ENCODE measurements at places on chromosomes 1 and 21.
A peak's percentile ranks its signal among the peaks of the same experiment; 100 is the strongest.

GRCh38 chr1:235995511-235995910 is 69.4 kb downstream of the NID1 start:
- no peak for DNase-seq

DNA sequence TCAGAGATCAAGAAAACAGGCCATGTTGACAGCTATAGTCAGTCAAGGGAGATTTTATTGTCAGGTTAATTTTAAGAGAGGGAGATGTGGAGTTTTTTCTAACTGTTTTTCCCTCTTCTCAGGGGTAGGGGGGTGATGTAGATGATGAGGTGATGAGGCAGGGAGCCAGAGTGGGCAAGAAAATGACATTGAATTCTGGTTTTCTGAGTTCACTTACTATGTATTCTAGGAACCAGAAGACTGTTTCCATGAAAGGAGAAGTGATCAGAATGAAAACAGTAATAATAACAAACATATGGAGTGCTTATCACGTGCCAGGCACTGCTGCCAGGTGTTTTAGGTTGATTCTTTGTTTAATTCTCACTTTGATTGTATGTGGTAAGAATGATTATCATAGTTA is 40.2 kb downstream of the CASQ2 start:
- DNase-seq: no peak

GRCh38 chr1:226009650-226010044 is 10.5 kb upstream of the SDE2 start:
- no peak for DNase-seq

- peak; percentile 36 for DNase-seq
Measured at GRCh38 chr1:182990413-182991144, 32.6 kb upstream of the LAMC1 start.

- peak; percentile 74 for DNase-seq
Measured at GRCh38 chr1:18950401-18951026, 6.0 kb downstream of the IFFO2 start.

DNA sequence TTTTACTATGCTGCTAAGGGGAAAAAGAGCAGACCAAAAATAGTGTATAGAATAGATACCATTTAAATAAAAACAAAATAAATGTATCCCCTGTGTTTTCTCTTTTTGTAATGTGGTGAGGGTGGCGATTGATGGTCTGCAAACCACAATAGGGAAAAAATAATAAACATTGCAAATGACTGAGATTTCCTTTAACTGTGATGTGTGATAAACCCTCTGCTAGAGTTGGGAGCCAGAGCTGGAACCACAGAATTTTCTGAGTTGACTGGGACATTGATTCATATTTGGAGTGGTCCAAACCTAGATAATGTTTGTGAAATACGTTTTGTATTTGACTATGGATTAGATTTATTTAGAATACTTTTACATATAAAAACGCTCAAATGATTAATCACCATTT is 70.6 kb upstream of the PTGFR start:
- DNase-seq: no peak

DNA sequence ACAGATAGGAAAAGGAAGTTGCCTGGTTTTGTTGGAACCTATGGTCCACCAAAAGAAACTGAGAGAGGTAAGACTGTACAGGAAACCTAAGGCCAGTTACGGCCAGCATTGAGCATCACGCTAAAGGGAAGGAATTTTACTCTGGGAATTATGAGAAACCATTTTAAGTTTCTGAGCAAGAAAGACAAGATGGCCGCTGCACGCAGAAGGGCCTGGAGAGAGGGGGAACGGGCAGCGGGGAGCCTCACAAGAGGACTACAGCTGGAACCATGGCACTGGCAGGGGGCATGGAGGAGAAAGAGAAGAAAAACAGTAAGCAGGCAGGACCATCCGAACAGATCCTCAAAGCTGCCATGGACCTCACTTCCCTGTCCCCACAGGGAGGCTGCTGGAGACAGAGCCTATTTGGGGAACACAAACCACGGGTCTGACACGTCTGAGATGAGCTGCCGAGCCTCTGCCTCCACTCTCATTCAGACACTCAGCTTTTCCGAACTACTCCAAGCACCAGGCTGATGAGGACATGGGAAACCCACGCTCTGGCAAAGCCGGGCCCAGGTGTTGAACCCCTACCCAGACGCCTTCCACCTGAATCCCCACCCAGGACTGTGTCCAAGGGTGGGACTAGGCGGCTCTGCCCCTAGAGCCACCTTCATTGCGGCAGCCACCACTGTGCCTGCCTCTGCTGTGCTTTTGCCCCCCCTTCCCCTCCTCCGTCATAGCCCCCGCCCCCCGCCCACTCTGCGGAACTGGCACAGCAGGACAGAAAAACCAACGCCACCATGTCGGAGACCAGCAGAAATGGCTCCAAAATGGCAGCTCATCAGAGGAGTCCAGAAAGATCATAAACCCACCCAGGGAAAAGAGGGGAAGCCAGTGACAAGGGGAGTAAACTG is 69.0 kb downstream of the CD46 start:
- no peak for DNase-seq

- no peak for DNase-seq
Measured at GRCh38 chr1:153536671-153537375, 1.0 kb upstream of the S100A6 start.

DNA sequence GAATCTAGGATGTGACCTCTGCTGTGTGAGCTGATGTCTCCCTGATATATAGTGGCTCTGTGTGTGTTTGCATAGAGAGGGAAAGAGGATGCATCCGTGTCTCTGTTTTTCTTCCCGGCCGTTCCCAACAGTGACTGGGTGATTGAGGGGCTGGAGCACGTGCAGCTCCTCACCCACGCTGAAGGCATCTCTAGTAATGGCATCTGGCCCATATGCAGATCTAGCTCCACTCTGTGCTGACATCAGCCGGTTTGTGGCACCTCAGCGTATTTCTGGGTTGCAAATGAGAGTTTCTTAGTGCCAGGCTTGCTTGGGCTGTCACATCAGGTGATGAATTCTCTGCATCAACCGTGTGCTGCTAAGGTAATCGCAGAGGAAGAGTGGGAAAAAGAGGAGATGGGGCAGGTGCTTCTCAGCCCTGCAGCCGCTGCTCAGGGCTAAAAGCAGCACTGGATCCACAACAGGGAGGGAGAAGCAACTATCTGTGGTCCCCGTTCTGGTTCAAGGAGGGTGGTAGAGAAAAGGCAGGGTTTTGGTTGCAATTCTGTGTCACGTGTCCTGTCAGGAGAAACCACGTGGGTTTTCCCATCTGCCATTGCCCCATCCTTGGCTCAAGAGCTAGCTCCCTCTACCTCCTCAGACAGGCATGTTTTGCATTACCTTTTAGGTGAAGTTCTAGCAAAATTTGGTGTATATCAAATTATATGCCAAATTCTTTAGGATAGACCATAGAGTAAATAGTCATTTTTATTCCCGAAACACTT is 282.9 kb downstream of the PBX1 start:
- no peak for DNase-seq

DNA sequence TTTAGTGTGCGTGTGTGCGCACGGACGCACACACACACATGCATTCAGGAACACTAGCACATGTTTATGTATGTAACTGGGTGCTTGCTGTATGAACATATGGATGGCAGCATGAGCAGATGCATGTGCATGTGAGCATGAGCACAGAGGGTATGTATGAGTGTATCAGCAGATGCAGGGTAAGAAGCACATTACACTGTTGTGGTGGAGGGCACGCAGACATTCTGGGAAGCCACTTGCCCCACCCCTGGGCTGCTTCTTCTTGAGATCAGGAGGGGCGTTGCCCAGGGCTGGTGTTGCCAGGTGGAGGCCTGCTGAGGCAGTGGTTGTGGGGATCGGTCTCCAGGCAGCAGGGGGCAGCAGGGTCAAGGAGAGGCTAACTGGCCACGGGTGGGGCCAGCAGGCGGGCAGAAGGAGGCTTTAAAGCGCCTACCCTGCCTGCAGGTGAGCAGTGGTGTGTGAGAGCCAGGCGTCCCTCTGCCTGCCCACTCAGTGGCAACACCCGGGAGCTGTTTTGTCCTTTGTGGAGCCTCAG is 3.9 kb upstream of the P3R3URF start:
- DNase-seq: no peak

- no peak for DNase-seq
Measured at GRCh38 chr1:29925058-29925457, 688.7 kb downstream of the PTPRU start.

DNA sequence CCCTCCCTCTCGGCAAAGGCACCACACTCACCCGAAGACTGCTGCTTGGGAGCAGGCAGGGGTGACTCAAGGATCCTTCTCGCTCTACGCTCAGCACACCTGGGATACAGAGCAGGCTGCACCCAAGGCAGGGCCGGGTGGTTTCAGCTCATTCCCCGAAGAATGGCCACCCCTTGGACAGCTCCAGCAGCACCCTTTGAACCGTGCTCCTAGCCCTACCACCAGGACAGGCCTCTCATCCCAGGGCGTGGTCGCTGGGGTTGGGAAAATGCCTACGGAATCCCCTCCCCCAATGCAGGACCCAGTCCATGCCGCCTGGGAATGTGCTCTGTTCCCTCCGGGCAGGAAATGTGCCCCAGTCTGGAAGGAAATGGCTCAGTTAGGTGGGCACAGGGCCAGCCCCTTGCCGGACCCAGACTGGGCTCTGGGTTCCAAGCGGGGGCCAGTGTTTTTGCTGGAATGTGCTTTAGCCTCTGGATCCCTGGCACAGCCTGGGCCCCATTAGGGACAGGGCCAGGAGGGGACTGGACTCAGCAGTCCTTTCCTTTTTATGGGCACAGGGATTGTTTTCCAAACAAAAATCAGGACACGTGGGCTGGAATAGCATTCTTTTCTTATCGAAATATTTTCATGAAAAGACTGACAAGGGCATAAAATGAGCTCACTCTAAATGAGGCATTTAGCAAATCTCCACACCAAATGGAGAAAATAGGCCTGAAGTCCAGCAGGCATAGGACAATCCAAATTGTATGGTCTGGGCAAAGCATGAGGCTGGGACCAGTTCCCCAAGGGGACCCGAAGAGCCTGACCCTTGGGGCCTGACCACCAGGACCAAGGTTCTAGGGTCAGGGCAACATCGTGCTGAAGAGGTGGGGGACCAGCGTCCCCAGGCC is 7.3 kb downstream of the TMEM82 start:
- peak; percentile 39 for DNase-seq

Data from GM03348 (cell line).